BJ (cell line): ENCODE measurements at places on chromosomes 4 and X. TPM values are rescaled to one million over a fixed set of nuclear protein-coding genes. Genes with fewer than 3 reads are reported as not detected.

The TLR6 gene
- polyA plus RNA-seq = 0.27 and 0.70 TPM in 2 replicates

The ZNF157 gene
- 0.02 TPM in 1 of 2 replicates, not detected in the other for polyA plus RNA-seq

The F9 gene
- not detected in 2 replicates for polyA plus RNA-seq

The METAP1 gene
- 50.2 and 54.1 TPM in 2 replicates for polyA plus RNA-seq

The TRMT10A gene
- polyA plus RNA-seq = 1.7 and 4.3 TPM in 2 replicates

The PLP2 gene
- polyA plus RNA-seq = 217 and 225 TPM in 2 replicates

The SRPX2 gene
- 47.3 and 52.7 TPM in 2 replicates for polyA plus RNA-seq

The ATOH1 gene
- not detected in 2 replicates for polyA plus RNA-seq

The RAB28 gene
- polyA plus RNA-seq = 9.6 and 17.0 TPM in 2 replicates

The ATP10D gene
- 65.5 and 74.1 TPM in 2 replicates for polyA plus RNA-seq

The IL2 gene
- not detected in 2 replicates for polyA plus RNA-seq

The BEND4 gene
- polyA plus RNA-seq = not detected in 2 replicates

The CCKAR gene
- polyA plus RNA-seq = 0.12 and 0.17 TPM in 2 replicates

The APLN gene
- 0.09 and 0.11 TPM in 2 replicates for polyA plus RNA-seq

The PF4V1 gene
- polyA plus RNA-seq = not detected in 2 replicates

The MAML3 gene
- 1.6 and 1.9 TPM in 2 replicates for polyA plus RNA-seq

The KLHL4 gene
- not detected in 2 replicates for polyA plus RNA-seq

The GUCY1A1 gene
- 0.23 and 0.38 TPM in 2 replicates for polyA plus RNA-seq

The PPEF2 gene
- polyA plus RNA-seq = not detected in 2 replicates

The DSPP gene
- polyA plus RNA-seq = not detected in 2 replicates

The GNRHR gene
- not detected in 2 replicates for polyA plus RNA-seq

The CCDC160 gene
- not detected in 2 replicates for polyA plus RNA-seq

The LRIT3 gene
- 0.01 and 0.04 TPM in 2 replicates for polyA plus RNA-seq

The MAGIX gene
- 0.45 and 0.67 TPM in 2 replicates for polyA plus RNA-seq

The MSX1 gene
- polyA plus RNA-seq = 4.4 and 6.9 TPM in 2 replicates

The AFP gene
- 0.23 and 0.31 TPM in 2 replicates for polyA plus RNA-seq

The HHIP gene
- 0.87 and 0.88 TPM in 2 replicates for polyA plus RNA-seq

The CACNA1F gene
- polyA plus RNA-seq = 0.01 TPM in 1 of 2 replicates, not detected in the other

The LINC00632 gene
- 54.3 and 87.0 TPM in 2 replicates for polyA plus RNA-seq

The SPP1 gene
- 4.9 and 5.4 TPM in 2 replicates for polyA plus RNA-seq

The ARR3 gene
- polyA plus RNA-seq = not detected in 2 replicates

The IL21 gene
- not detected in 2 replicates for polyA plus RNA-seq

The TRPC3 gene
- polyA plus RNA-seq = 0.43 and 0.56 TPM in 2 replicates

The DUSP9 gene
- polyA plus RNA-seq = 0.04 and 0.06 TPM in 2 replicates

The CXCL3 gene
- 0.18 and 0.47 TPM in 2 replicates for polyA plus RNA-seq

The RAB9A gene
- polyA plus RNA-seq = 9.8 and 24.0 TPM in 2 replicates
